ENCODE measurements at places on chromosomes 7 and 10. TPM values are rescaled to one million over a fixed set of nuclear protein-coding genes. Genes with fewer than 3 reads are reported as not detected.

TET1 gene
- 4.7 TPM for total RNA-seq

ARL5B gene
- 10.0 TPM for total RNA-seq

TWIST1 gene
- total RNA-seq = 118 TPM

MDFIC gene
- total RNA-seq = 57.7 TPM

RGR gene
- total RNA-seq = not detected

FAM200A gene
- 10.8 TPM for total RNA-seq

MRPS17 gene
- total RNA-seq = 12.8 TPM
